CD4-positive, alpha-beta T cell treated with Interleukin-4 for 1 hour (primary cell): ENCODE measurements at places on chromosomes 2 and 18.

DNA sequence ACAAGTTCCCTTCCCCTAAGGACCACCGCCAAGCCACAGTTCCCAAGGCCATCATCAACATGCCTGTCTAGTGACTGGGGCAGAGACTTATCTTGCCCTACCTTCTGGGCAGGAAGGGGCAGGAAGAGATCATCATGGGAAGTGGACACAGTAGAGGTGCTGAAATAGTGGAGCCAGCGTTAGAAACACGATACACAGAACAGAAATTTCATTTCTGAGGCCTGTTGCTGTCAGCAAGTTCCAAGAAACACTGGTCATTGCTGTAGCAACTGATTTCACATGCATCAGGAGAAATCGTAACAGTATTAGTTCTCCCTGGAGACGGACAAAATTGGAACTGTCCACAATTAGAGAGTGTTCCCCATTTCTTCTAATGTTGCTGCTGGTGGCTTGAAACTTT lies 83.0 kb downstream of the COLEC12 start:
- DNase-seq, result no peak

- DNase-seq, result no peak
Observed at GRCh38 chr2:198815626-198816025, 642.1 kb downstream of the SATB2 start.

GRCh38 chr2:128327180-128327964 lies 8.7 kb upstream of the HS6ST1 start:
- DNase-seq, result no peak

- peak; percentile 30 for DNase-seq
Observed at GRCh38 chr18:8623549-8624106, 14.4 kb downstream of the RAB12 start.

GRCh38 chr2:16626497-16626896 lies 39.1 kb downstream of the CYRIA start:
- DNase-seq, result no peak

DNA sequence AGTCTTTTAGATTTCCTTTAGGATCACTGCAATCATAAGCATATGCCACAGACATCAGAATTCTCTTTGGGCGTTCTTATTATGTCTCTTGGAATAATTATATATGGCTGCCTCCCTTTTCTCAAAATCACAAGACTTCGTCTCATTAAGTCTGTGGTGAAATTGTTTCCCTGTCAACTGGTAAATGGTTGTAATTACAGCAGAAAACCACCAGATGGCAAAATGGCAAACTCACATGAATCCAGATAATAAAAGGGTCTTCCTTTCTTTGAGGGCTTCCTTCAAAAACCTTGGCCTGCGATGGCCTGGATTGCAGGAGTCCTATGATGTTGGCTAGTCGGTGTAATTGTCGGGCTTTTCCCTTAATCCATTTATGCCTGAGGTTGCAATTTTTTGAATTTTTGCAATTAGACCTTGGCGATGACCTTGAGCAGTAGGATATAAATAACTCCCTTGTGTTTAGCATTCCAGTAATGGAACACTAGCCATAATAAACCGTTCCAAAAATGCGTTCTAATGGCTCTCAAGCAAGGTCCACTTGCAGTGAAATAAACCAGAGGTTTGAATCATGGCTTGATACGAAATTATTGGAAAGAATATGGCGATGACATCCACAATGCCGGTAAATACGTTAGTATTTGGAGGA lies 656.4 kb downstream of the MBD2 start:
- DNase-seq, result no peak

DNA sequence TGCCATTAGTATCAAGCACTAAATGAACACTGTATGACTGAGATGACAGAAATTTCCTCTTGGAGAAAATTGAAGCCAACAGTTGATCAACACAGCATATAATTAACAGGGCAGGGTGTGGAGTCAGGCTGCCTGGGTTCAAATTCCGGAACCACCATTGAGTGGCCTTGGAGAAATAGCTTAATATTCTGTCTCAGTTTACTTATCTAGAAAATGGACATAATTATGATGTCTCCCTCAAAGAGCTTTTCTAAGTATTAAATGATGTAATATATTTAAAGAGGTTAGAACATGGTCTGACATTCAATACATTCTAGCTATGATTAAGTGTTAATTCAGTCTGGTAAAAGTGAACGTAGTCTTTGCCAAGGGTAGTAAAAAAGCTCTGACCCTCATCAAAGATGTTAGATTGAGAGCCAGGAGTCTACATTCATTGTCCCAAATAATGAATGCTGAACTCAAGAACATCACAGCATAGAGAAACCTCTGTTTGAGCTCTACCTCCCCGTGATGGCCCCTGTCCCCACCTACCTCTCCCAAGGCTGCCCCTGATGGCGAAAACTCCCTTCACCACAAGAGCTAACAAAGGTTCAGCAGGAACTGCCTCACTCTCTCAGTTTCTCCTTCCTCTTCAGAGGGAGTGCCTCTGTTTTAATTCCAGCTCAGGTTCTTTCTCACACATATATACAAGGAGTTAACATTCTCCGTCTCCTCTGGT lies 2.7 kb upstream of the VWA3B start:
- no peak for DNase-seq

GRCh38 chr2:43511199-43511598 lies 84.6 kb downstream of the THADA start:
- DNase-seq, result no peak

GRCh38 chr2:67498931-67499330 lies 101.8 kb downstream of the ETAA1 start:
- DNase-seq, result no peak

GRCh38 chr18:76572518-76573247 lies 77.6 kb upstream of the ZNF516 start:
- DNase-seq, result no peak

GRCh38 chr2:57888463-57888862 lies 158.1 kb upstream of the VRK2 start:
- no peak for DNase-seq

DNA sequence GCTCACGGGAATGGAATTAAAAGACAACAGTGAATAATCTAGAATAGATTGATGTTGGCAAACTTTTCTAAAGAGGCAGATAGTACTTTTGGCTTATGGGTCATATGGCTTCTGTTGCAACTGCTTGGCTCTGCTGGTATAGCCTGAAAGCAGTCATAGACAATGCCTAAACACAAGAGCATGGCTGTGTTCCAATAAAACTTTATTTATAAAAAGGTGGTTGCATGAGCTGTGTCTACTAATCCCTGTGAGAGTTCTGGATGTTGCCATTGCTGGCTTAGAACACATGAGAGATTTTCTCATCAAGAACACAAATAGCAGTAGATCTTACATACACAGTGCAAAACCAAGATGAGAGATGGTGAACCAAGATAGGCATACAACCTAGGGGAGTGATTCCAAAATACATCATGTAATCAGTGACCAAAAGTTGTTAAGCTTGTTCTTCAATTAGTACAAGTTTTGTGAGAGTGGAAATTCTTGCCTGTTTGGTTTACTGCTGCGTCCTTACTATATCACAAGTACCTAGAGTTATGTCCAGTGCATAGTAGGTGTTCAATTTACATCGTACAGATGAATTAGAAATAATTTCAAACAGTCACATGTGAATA lies 380.0 kb downstream of the METTL4 start:
- no peak for DNase-seq

- DNase-seq, result no peak
Observed at GRCh38 chr2:20692081-20692480, 25.1 kb downstream of the GDF7 start.

GRCh38 chr18:23941791-23942190 lies 72.8 kb upstream of the TTC39C start:
- no peak for DNase-seq

DNA sequence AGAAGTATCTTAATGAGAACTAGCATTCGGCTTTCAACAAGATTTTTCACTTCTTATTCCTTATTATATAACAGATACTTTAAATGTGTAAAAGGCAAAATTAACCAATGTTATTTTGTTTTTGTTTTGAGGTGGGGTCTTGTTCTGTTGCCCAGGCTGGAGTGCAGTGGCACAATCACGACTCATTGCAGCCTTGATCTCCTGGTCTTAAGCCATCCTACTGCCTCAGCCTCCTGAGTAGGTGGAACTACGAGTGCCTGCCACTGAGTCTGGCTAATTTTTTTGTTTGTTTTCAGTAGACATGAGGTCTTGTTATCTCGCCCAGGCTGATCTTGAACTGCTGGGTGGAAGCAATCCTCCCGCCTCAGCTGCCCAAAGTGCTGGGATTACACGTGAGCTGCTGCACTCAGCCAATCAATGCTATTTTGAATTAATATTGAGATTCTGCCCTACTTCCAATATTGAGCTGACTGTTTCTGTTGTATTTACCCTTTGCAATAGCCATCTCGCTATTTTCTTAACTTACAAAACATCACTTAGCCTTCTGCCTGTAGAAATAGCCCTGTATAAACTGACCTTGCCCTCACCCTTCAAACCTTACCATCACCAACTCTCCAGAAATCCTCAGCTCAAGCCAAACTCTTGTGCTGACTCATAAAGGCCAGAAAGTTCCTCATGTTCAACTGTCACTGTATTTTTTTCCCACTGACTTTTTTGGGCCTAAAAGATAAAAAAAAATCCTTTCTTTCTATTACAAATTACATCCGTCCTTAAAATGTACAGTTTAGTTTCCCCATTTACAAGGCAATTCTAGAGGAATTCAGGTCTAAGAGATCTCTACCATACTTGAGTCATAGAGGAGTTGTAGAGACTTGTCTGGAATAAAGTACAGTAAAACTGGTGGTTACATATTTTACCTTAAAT lies 94.3 kb downstream of the OLA1 start:
- no peak for DNase-seq

GRCh38 chr2:129769185-129769991 lies 210.1 kb upstream of the RAB6C start:
- DNase-seq, result no peak

DNA sequence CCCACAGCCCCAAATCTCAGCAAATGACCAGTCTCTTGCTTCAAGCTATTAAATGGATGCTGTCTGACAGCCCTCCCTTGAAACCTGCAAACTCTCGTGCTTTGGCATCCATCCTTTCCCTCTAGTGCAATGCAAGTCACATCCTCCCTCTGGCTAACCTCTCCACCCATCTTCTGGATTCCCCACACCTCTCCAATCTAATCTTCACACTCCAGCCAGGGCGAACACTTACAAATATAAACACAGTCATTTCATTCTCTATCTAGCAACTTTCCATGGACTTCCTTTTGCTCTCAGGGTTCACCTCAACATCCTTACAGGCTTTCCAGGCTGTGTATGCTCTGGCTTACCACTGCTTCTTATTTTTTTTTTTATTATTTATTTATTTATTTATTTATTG lies 10.1 kb upstream of the NARS1 start:
- DNase-seq, result no peak

- no peak for DNase-seq
Observed at GRCh38 chr2:150640039-150640438, 152.6 kb upstream of the RND3 start.

GRCh38 chr18:51757255-51757924 lies 559.9 kb upstream of the MEX3C start:
- no peak for DNase-seq

GRCh38 chr2:43239981-43240765 lies 13.8 kb upstream of the ZFP36L2 start:
- peak; percentile 33 for DNase-seq

GRCh38 chr18:52953387-52953786 lies 613.4 kb downstream of the DCC start:
- no peak for DNase-seq

DNA sequence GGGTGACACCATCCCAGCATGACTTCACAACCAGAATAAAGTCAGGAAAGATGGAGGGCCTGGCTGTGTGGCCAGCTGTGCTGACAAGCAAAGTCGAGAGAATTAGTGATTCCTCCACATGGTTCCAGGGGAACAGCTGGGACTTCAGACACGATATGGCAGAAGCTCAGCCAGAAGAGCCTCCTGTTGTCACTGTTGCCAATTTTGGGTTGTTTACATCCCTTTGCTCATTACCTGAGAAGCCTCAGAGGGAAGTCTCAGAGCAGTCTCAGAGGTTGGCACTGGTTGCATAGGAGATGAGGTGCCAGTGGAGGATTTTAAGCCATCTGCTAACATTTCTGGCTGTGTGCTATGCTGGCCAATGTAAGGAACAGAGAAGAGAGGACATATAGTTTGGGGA lies 16.0 kb downstream of the LINC00305 start:
- DNase-seq, result no peak

GRCh38 chr2:222842491-222843174 lies 18.2 kb upstream of the ACSL3 start:
- no peak for DNase-seq

- peak; percentile 45 for DNase-seq
Observed at GRCh38 chr2:238097988-238098871, 1.9 kb upstream of the ESPNL start.

GRCh38 chr2:241618296-241618805 lies 18.6 kb downstream of the THAP4 start:
- DNase-seq, result no peak

DNA sequence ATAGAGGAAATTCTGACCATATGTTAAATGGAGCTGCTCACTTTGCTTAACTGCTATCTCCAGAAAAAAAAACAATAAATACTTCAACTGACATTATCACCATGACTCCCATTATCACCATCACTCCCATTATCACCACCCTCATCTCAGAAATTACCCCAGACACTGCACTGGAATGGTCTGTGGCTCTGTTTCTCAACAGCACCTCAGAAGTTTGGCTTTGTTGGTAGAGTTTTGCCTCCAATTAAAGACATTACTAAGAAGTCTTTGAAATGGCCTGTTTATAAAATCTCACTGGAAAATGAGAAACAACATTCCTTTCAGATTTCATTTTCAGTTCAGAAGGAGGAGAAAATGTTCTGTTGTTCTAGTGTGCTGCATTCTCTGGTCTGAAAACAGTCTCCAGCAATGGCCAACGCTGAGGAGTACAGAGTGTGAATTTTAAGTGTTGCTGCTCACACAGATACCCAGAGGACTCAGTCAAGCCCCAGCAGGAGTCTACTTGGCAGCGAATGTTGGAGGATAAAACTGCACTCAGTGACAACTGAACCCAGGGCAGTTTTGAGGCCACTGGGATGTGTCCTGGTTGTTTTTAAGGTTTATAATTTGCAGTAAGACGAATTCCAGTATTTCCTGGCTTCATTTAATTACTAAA lies 364.5 kb upstream of the CDH2 start:
- DNase-seq, result no peak

DNA sequence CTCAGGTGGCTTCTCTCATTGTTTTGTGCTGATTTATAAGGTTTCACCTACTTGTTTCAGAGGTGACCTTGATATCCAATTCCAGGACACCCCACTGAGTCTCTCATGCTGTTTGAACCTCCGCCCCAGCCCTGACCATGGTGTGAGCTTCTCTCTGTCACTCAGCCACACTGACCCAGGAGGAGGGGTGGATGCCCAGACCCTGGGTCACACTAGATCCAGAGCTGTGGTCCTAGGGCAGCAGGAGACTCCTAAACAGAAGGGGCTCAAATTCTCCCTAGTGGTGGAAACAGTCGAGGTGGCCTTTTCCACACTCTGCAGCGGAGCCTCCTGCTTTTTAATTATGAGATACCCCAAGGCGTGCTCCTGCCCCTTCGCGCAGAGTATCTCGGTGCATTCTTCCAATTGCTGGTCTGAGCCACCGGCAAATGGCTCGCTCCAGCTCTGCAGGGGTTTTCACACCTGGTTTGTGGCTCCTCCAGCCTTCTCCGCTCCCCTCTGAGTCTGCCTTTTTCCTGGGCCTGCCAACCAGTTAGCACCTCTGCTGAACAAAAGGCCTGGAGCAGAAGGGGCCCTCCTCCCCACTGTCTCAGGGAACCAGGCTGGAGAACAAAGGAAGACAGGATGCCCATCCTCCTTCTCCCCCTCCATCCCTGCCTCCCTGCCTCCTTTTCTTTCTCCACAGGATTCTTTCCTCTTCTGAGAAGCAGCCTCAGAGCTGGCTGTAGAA lies 147.3 kb upstream of the SPRED2 start:
- DNase-seq, result no peak
